ENCODE measurements at places on chromosomes 12 and 14.
A peak's percentile ranks its signal among the peaks of the same experiment; 100 is the strongest.

DNA sequence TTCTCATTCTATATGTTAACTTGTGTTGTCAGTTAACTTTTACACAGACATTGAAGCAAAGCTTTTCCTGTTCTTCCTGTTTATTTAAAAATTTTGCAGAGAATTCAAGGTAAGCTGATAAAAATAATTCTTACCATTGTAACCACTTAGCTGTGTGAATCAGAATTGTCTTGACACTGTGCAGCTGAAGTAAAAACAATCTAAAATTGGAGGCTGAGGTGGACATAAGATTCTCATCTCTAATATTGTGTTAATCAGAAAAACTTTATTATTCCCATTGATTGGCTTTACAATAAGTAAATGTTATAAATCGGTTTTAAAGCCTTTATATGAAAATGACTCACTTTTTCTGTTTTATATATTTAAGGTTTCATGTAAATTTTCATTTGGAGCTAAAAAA lies 240.3 kb upstream of the PLEKHG7 start:
- H3K36me3 ChIP-seq, result no peaks in the 10 kb centered on the region
- peaks cover 17% of the 10 kb centered on the region for H3K4me1 ChIP-seq
- no peak overlapping the region for H3K4me3 ChIP-seq
- no peaks in the 10 kb centered on the region for H3K27me3 ChIP-seq
- H3K27ac ChIP-seq, result peak overlapping the region; percentile 30

DNA sequence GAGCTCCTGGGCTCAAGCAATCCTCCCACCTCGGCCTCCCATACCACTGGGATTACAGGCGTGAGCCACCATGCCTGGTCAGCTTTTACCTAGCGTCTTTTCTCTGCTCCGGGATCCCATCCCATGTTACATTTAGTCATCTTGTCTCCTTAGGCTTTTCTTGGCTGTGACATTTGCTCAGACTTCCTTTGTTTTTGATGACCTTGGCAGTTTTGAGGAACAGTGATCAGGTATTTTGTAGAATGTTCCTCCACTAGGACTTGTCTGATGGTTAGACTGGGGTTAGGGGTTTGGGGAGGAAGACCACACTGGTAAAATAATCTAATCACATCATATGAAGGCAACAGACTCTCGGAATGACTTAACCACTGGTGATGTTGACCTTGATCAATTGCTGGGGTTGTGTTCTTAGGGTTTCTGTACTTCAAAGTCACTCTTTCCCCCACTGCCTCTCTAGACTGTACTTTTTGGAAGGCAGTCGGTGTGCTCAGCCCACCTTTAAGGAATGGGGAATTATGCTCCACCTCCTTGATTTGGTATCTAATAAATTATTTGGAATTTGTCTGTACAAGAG lies 48.4 kb downstream of the RIN3 start:
- peaks cover 35% of the 10 kb centered on the region for H3K36me3 ChIP-seq
- DNase-seq, result no peak
- H3K27me3 ChIP-seq, result no peaks in the 10 kb centered on the region
- H3K4me3 ChIP-seq, result no peak overlapping the region
- H3K27ac ChIP-seq, result no peak overlapping the region

DNA sequence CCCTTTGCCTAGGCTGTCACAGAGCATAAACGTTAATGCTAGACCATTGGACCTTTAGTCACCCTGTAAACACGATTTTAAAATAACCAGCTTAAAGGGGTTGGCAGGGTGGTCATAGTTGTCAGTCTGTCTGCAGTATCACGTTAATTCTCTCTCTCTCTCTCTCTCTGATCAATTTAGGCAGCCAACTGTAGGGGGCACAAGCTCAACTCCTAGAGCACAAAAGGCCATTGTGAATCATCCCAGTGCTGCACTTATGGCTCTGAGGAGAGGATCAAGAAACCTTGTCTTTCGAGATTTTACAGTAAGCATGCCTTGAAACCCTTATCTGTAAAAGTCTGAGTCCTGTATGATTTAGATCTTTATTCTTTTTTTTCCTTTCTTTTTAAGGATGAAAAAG lies 97.1 kb downstream of the SCAF11 start:
- H3K4me1 ChIP-seq, result no peaks in the 10 kb centered on the region
- DNase-seq, result no peak
- H3K36me3 ChIP-seq, result peaks cover 64% of the 10 kb centered on the region
- no peak overlapping the region for H3K27ac ChIP-seq

GRCh38 chr14:104973385-104974145 lies 4.6 kb downstream of the AHNAK2 start:
- peak; percentile 89 for DNase-seq
- H3K36me3 ChIP-seq, result no peaks in the 10 kb centered on the region
- H3K4me1 ChIP-seq, result peaks cover 94% of the 10 kb centered on the region
- H3K27ac ChIP-seq, result peak overlapping the region; percentile 94

- H3K4me1 ChIP-seq, result no peaks in the 10 kb centered on the region
- H3K27ac ChIP-seq, result no peak overlapping the region
- H3K4me3 ChIP-seq, result no peak overlapping the region
- no peaks in the 10 kb centered on the region for H3K27me3 ChIP-seq
- peaks cover under 1% of the 10 kb centered on the region for H3K36me3 ChIP-seq
Observed at GRCh38 chr12:45827974-45828373, 98.5 kb downstream of the ARID2 start.

DNA sequence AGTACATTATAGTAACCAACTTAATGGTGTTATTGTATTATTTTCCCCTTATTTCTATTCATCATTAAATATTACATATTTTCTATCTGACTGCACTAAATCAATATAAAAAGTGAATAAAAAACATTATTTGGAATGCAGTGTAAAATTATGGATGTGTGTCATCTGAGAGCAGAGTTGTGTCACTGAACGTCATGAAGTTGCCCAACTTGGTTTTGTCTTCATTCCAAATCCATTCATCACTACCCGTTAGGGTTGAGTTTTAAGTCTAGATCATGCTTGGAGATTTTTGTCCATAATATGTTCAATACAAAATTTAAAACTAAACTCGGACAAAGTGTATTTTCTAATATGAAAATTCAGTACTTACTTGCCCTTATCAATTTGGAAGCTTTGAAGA lies 16.1 kb downstream of the KLRF1 start:
- DNase-seq, result no peak
- H3K4me3 ChIP-seq, result no peak overlapping the region
- no peak overlapping the region for H3K27ac ChIP-seq
- no peaks in the 10 kb centered on the region for H3K36me3 ChIP-seq
- H3K27me3 ChIP-seq, result no peaks in the 10 kb centered on the region
- H3K4me1 ChIP-seq, result no peaks in the 10 kb centered on the region

GRCh38 chr14:63523735-63524426 lies 19.3 kb downstream of the PPP2R5E start:
- H3K4me1 ChIP-seq, result peaks cover 24% of the 10 kb centered on the region
- H3K27ac ChIP-seq, result no peak overlapping the region
- H3K36me3 ChIP-seq, result peaks cover 21% of the 10 kb centered on the region
- DNase-seq, result no peak
- no peak overlapping the region for H3K4me3 ChIP-seq

GRCh38 chr14:78142998-78143397 lies 27.2 kb upstream of the NRXN3 start:
- no peak for DNase-seq
- H3K27me3 ChIP-seq, result no peaks in the 10 kb centered on the region
- no peak overlapping the region for H3K4me3 ChIP-seq
- no peaks in the 10 kb centered on the region for H3K36me3 ChIP-seq
- no peak overlapping the region for H3K27ac ChIP-seq
- H3K4me1 ChIP-seq, result no peaks in the 10 kb centered on the region

GRCh38 chr12:125092872-125093680 lies 27.8 kb downstream of the AACS start:
- no peak overlapping the region for H3K4me3 ChIP-seq
- peak; percentile 89 for DNase-seq
- H3K36me3 ChIP-seq, result peaks cover 70% of the 10 kb centered on the region

- H3K27me3 ChIP-seq, result no peaks in the 10 kb centered on the region
- H3K36me3 ChIP-seq, result no peaks in the 10 kb centered on the region
- no peak overlapping the region for H3K27ac ChIP-seq
- no peaks in the 10 kb centered on the region for H3K4me1 ChIP-seq
- no peak overlapping the region for H3K4me3 ChIP-seq
- no peak for DNase-seq
Observed at GRCh38 chr12:127125607-127126259, 1141.2 kb upstream of the TMEM132C start.

DNA sequence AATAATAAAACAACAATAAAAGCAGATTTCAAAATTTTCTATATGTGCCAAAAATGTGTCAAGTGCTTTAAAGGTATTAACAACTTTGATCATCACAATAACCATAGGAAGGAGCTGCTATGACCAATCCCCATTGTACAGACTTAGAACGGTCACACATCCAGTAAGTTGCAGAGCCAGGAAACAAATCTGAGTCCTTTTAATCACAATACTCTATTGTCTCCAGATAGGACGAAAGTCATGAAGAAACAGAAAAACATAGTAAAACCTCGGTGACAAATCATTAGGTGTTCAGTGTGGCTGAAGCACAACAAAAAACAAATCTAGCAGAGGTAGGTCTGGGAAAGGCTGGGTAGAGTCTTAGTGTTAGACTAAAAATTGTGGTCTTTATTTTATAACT lies 178.8 kb downstream of the GRIP1 start:
- no peak overlapping the region for H3K4me3 ChIP-seq
- no peak for DNase-seq
- H3K27me3 ChIP-seq, result no peaks in the 10 kb centered on the region

- peaks cover 42% of the 10 kb centered on the region for H3K36me3 ChIP-seq
- H3K27ac ChIP-seq, result peak overlapping the region; percentile 99
- H3K4me1 ChIP-seq, result peaks cover 50% of the 10 kb centered on the region
- H3K4me3 ChIP-seq, result peak overlapping the region; percentile 95
- no peaks in the 10 kb centered on the region for H3K27me3 ChIP-seq
Observed at GRCh38 chr12:46371718-46372543, 642 bp downstream of the SLC38A2 start.

- H3K27ac ChIP-seq, result no peak overlapping the region
- DNase-seq, result no peak
- H3K4me3 ChIP-seq, result no peak overlapping the region
- H3K27me3 ChIP-seq, result no peaks in the 10 kb centered on the region
Observed at GRCh38 chr14:51657762-51658161, 6.1 kb downstream of the FRMD6 start.

GRCh38 chr14:101360054-101360911 lies 201.0 kb upstream of the DIO3 start:
- no peaks in the 10 kb centered on the region for H3K27me3 ChIP-seq
- no peak overlapping the region for H3K4me3 ChIP-seq
- DNase-seq, result no peak
- H3K4me1 ChIP-seq, result peaks cover 28% of the 10 kb centered on the region
- no peaks in the 10 kb centered on the region for H3K36me3 ChIP-seq

GRCh38 chr12:104095289-104095688 lies 31.0 kb downstream of the HCFC2 start:
- no peaks in the 10 kb centered on the region for H3K4me1 ChIP-seq
- DNase-seq, result no peak
- H3K27me3 ChIP-seq, result no peaks in the 10 kb centered on the region
- peaks cover 26% of the 10 kb centered on the region for H3K36me3 ChIP-seq

DNA sequence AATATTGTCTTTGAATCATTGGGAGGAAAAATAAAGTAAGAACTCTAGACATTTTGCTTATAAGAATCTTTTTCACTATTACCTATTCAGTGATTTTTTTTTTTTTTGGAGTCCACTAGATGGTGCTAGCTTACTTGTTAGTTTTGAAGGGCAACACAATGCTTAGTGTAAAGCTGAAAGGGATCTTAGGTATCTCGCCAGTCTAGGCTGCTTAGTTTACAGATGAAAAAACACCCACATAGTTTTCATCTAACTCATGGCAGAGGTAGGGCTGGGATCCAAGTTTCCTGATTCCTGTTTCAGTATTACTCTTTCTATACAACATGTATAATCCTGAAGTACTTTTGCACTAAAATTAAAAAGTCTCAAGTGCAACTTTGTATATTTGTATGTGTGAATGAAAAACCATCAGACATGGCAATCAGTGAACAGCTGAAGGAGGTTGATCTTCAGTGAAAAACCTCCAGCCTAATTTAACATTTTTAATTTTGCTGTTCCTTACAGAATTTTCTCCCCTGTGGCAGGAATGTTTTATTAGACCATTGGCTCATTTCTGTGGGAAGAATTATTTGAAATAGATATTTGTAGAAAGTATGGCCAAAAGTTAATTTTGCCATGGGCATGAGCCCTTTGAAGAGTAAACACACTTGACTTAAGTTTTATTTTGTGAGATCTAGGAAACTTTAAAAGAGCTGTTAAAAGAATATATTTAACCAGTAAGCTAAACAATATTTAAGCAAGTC lies 40.7 kb downstream of the LRRIQ1 start:
- no peak overlapping the region for H3K27ac ChIP-seq
- no peaks in the 10 kb centered on the region for H3K4me1 ChIP-seq
- no peaks in the 10 kb centered on the region for H3K36me3 ChIP-seq
- peak; percentile 75 for DNase-seq
- H3K27me3 ChIP-seq, result no peaks in the 10 kb centered on the region

- DNase-seq, result no peak
- no peak overlapping the region for H3K27ac ChIP-seq
- H3K4me1 ChIP-seq, result peaks cover 19% of the 10 kb centered on the region
- no peak overlapping the region for H3K4me3 ChIP-seq
- H3K36me3 ChIP-seq, result no peaks in the 10 kb centered on the region
- no peaks in the 10 kb centered on the region for H3K27me3 ChIP-seq
Observed at GRCh38 chr14:52329678-52330369, 15.7 kb downstream of the PTGER2 start.

DNA sequence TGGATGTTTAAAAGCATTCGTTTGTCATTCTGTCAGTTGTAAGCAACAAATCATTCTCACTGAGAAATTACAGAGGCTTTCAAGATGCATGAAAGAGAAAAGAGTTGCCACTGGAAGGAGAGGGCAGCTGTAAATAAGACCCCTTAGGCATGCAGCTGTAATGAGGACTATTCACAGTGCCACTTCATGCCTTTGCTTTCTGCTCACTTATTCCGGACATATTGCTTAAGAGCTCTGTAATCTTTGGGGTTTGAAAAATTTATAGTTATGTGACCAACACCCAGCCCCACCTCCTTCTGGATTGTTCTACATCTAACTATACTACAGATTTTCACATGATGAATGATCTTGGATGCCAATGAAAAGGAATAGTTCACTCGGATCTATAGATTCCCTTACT lies 194.8 kb upstream of the DCN start:
- H3K36me3 ChIP-seq, result no peaks in the 10 kb centered on the region
- peaks cover 11% of the 10 kb centered on the region for H3K4me1 ChIP-seq
- H3K27me3 ChIP-seq, result no peaks in the 10 kb centered on the region
- no peak overlapping the region for H3K27ac ChIP-seq
- DNase-seq, result no peak

DNA sequence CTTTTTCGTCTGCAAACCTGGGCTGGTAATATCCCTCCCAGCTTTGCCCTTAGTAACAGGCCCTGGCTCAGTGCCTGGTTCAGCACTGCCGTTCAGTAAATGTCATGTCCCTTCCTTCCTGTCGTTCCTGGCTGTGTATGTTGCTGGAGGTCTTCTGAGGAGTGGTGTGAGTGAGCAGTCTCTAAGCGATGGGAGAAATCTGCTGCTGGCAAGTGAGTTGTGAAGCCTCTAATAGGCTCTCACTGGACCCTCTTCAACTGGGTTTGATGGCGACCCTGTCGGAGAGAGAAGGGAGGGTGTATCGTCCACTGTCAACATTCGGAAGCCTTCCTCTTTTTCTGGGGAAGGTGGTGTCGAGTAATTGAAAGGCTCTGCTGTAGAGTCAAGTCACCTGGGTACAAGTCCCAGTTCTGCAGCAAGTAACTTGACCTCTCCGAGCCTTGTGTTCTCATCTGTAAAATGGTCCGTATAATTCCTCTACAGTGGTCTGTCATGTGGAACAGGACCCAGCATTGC lies 62.8 kb downstream of the HRK start:
- no peaks in the 10 kb centered on the region for H3K27me3 ChIP-seq
- peak overlapping the region; percentile 92 for H3K27ac ChIP-seq
- H3K36me3 ChIP-seq, result no peaks in the 10 kb centered on the region
- peak overlapping the region; percentile 73 for H3K4me3 ChIP-seq
- DNase-seq, result peak; percentile 31
